Myocyte (in vitro differentiated cells): ENCODE measurements at places on chromosomes 4 and X. TPM values are rescaled to one million over a fixed set of nuclear protein-coding genes. Genes with fewer than 3 reads are reported as not detected.

BST1 gene
- 0.88 and 1.4 TPM in 2 replicates for total RNA-seq

VEGFC gene
- 8.1 and 13.0 TPM in 2 replicates for total RNA-seq

PITX2 gene
- 66.1 and 140 TPM in 2 replicates for total RNA-seq

- DNase-seq = peak; percentile 42
Observed at GRCh38 chr4:74794382-74795010, at the start of gene BTC. Gene BTC, minus strand, starts transcription at chr4:74794523. Its CDS starts 198 bp downstream, at chr4:74794325.

GRCh38 chrX:133677123-133678063 is 262.1 kb upstream of the GPC4 start:
- DNase-seq = no peak

DNA sequence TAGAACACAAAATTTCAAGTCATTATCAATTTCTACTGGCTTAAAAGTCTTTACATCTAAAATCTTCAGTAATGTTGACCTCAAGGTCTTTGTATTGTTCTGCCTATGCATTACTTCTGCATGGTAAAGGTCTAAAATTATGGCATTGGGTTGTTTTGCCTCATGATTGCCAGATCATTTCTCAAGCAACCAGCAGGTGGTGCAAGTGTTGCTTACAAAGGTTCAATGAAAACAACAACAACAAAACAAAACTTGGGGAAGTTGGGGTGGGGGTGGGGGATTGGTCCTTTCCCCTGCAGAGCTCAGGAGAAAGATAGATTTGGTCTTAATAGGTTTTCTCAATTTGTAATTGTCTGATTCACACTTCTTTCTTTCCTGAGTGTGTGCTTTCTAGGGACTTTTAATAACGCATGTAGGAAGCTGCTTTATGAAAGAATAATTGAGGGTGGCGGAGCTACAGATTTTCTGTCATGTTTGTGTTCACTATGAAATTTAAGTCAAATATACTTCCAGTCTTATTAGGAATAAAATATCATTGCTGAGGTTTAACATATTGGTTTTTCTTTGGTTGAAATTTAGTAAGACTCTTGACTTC is 145.1 kb downstream of the COL4A5 start:
- peak; percentile 6 for DNase-seq

- no peak for DNase-seq
Observed at GRCh38 chr4:152209772-152210493, 326.0 kb downstream of the FBXW7 start.
